ENCODE measurements at places on chromosomes 4 and X. TPM values are rescaled to one million over a fixed set of nuclear protein-coding genes. Genes with fewer than 3 reads are reported as not detected.

DNA sequence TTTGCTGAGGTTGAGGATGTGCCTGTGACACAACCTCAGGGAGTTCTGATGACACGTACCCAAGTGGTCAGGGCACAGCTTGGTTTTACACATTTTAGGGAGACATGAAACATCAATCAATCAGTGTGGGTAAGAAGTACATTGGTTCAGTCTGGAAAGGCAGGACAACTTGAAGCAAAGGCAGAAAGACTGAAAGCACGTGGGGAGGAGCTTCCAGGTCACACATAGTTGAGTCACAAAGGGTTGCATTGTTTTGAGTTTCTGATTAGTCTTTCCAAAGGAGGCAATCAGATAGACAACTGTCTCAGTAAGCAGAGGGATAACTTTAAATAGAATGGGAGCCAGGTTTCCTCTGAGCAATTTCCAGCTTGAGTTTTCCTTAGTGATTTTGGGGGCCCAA, 1910.0 kb upstream of the AGA start:
- DNase-seq = no peak

- no peak for DNase-seq
Measured at GRCh38 chrX:150198776-150199175, 164.3 kb upstream of the MAMLD1 start.

- DNase-seq = no peak
Measured at GRCh38 chrX:40130207-40130606, 32.4 kb upstream of the BCOR start.

GRCh38 chrX:22950269-22951266, 49.2 kb upstream of the DDX53 start:
- DNase-seq = no peak

DNA sequence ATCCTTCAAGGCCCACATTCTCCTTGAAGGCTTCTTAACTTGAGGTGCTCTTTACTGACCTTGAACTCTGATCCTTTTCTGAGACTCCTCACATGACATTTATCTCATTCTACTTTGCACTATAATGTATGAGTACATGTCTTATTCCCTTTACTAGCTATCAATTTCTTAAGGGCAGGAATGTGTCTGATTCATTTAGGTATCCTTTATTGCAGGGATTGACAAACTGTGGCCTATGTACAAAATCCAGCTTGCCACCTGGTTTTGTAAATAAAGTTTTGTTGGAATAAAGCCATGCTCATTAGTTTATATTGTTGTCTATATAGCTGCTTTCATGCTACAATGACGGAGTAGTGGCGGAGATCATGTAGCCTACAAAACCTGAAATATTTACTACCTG, 36.7 kb downstream of the SLC4A4 start:
- DNase-seq = no peak

DNA sequence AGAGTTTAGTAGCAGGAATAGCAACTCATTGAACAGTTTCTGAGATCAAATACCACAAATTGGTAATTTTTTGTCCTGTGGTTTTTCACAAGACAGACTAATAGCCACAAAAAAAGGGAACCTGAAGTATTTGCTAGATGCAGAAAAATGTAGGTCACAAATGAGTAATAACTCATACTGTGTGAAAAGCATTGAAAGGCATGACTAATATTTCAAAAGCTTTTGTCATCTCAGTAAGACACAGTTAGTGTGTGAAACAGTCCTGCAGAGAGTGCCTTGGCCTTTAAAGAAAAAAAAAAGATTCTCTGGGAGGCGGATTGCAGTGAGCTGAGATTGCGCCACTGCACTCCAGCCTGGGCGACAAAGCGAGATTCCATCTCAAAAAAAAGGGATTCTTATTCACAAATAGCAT, 31.4 kb upstream of the SLC25A31 start:
- DNase-seq = no peak

DNA sequence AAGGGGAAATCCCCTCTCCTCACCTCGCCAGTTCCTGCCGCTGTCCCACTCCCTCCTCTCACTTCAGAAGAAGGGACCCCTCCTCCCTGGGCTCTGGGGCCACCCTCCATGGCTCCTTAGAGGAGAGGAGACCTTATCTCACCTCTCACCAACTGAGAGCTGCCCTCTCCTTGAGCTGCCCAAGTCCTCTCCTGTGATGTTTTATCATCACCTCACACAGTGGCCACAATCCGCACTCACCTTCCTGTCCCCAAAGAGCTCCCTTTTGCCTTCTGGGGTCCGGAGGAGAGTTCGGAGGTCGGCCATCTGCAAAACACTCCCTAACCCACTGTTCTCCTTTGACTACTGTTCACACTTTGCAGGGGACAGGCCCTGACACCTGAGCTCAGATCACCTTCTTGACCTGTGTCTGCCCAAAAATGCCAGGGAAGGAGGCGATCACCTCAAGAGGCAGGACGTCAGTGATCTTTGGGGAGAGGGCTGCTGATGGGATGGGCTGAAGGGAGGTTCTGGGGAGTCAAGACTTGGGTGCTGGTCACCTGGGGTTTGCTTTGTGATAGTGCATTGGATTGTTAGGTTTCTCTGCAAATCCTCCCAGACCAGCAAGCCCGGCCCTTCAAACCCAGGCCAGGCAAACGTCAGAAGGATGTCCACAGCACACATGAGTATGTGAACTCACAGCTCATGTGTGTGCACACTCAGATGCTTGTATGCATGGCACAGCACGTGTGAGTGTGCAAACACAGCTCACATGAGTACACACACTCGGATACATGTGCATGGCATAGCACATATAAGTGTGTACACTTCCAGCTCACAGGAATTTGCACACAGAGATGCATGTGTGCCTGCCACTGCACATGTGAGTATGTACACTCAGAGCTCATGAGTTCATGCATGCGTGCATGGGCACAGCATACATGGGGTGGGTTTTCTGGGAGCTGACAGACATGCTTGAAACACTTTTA, 41.8 kb downstream of the HTRA3 start:
- DNase-seq = no peak

DNA sequence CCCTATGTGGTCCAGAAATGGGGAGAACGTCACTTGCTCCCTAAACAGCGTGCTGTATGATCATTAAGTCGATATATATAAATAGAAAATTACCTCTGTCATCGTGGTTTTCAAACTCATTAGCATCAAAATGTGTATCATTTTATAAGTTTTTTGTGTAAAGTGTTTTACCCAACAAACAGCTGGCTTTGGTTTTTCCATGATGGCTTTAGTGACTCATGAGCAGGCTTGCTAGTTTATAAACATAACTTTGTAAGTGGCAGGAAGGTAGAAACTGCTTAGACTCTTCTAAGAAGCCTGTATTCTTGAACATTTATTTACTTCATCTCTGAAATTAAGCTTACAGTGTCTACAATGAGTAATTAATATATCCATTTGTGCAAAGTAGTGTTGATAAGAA, 108.4 kb upstream of the DIPK2B start:
- DNase-seq = no peak

DNA sequence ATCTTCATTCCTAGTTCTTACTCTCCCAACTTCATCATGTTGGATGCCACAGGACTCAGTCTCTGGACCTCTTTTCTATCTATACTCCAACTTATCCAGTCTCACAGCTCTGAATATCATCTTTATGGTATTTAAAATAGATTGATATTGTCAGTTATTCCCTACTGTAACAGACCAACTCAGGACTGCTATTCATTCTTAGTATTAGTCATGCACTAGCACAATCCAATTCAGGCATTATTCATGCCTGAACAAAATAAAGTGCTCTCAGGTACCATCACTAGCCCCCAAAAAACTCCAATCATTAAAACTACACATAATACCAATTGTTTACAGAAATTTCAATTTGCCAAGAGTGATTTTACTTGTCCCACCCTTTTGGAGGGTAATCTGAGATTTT, 37.7 kb downstream of the FRYL start:
- DNase-seq = no peak

GRCh38 chrX:85107407-85107806, 103.7 kb downstream of the APOOL start:
- no peak for DNase-seq

- DNase-seq = no peak
Measured at GRCh38 chr4:158778712-158779111, 9.9 kb downstream of the FNIP2 start.

DNA sequence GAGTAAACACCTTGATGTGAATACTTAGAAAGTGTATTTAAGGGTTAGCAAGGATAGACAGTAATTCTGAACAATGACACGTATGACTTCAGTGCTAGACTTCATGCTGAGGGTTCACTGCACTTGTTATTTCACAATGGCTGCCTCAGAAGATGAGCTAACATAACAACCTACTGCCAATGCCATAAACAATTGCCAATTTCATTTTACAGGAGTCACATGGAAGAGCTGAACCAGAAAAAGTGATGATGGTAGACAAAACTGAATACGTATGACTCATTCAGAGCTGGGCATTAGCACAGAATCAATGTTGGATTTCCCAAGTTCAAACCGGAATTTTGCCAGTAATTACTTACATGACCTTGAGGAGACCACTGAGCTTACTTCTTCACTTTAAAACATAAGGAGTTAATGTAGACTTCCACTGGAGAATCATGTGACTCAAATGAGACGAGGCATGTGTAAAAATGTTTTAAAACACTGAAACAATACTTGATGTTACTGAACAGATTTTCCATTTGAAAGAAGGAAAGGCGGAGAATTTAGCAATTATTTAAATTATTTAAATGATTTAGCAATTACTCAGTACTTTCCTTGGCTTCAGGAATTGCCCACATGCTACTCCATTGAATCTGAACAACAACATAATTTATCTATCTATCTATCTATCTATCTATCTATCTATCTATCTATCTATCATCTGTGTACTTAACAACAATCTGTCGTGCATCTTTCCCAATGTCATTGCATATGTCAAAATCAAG, 868.5 kb upstream of the SLIT2 start:
- DNase-seq = no peak

DNA sequence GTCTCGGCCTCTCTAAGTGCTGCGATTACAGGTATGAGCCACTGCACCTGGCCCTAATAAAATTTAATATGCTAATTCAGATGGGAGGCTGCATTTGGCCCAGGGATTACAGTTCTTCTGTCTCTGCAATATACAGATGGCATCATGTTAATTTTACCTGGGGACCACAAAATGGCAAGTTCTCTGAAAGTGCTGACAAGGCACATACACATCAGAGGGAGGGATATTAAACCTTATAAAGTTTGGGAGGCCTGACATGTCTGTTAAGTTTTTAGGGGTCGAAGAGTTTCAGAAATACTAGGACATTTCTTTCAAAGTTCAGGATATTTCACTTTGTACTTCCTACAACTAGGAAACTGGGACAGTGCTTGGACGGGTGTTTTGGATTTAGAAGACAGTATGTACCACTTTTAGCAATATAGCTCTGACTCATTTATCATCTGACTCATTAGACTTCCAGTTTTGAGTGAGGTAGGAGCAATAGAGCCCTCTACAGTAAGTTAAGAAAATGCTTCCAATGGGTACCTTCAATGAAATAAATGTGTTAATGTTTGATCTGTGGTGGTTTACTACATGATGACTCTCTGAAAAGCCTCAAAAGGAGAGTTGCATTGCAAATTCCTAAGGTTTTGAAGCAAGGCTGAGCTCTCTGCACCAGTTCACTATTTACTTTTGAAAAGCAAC, 981.0 kb upstream of the HS3ST1 start:
- DNase-seq = no peak

GRCh38 chr4:151887031-151887815, 126.4 kb upstream of the GATB start:
- no peak for DNase-seq

DNA sequence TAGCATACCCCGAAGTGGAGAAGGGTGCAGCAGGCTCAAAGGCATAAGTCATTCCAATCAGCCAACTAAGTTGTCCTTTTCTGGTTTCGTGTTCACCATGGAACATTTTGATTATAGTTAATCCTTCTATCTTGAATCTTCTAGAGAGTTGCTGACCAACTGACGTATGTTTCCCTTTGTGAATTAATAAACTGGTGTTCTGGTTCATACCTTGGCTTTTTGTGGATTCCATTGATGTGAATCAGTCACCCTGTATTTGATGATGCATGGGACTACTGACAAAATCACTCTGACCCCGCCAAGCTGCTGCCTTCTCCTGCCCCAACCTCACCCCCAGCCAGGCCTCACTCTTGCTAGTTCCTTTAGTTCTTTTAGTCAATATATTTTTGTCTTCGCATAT, 32.7 kb downstream of the F9 start:
- no peak for DNase-seq

GRCh38 chr4:138775489-138775888, 240.1 kb upstream of the NOCT start:
- DNase-seq = no peak

- no peak for DNase-seq
Measured at GRCh38 chr4:14602206-14602605, 400.1 kb upstream of the CPEB2 start.

GRCh38 chr4:32207456-32207855, 1487.3 kb downstream of the PCDH7 start:
- no peak for DNase-seq

- no peak for DNase-seq
Measured at GRCh38 chr4:6889736-6890324, 19.8 kb upstream of the TBC1D14 start.

DNA sequence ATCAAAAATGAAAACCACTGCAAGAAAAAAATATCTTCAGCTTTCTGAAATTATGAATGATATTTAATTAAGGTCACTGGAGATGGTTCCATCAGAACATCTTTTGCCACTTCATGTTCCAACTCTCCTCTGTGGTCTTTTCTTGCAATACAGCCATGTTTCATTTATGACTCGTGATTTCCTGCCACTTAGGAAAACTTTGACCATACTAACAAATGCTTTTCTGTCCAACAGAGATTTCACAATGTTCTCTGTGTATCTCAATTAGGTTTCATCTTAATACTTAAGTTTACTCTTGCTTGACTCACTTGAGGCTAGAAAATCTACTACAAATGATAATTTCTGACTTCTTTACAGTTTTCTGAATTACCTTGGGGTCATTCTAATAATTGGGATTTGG, 330.9 kb downstream of the CXXC4 start:
- no peak for DNase-seq

DNA sequence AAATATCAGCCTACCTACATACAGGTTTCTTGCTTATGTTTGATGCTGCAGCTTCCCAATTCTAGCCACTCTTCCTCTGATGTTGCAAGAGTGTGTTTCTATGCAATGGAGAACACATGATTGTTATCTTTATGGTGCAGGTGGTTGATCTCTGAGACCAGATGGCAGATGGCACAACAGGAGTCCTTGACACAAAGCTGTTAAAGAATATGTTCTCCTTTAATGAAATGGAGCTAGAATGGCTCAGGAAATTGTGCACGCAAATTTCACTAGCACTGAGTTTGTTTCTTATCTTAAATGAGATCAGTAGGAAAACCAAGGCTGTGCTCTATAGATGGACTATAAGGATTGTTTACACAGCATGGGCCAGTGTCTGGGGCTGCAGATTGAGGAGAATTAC, 29.9 kb upstream of the TTC29 start:
- DNase-seq = no peak

GRCh38 chr4:125397226-125397625, 82.5 kb downstream of the FAT4 start:
- no peak for DNase-seq

The OTC gene
- total RNA-seq = not detected

The GPRASP1 gene
- total RNA-seq = 8.2 TPM

The LDB2 gene
- total RNA-seq = 33.3 TPM

The VCX2 gene
- total RNA-seq = not detected

The EGF gene
- 11.7 TPM for total RNA-seq

The CENPVL1 gene
- not detected for total RNA-seq

The SPANXN4 gene
- not detected for total RNA-seq

The HTN1 gene
- not detected for total RNA-seq
